ENCODE measurements at places on chromosomes 7 and 10.
A peak's percentile ranks its signal among the peaks of the same experiment; 100 is the strongest.

GRCh38 chr7:96669812-96670211 is 39.8 kb downstream of the SEM1 start:
- no peak for DNase-seq

DNA sequence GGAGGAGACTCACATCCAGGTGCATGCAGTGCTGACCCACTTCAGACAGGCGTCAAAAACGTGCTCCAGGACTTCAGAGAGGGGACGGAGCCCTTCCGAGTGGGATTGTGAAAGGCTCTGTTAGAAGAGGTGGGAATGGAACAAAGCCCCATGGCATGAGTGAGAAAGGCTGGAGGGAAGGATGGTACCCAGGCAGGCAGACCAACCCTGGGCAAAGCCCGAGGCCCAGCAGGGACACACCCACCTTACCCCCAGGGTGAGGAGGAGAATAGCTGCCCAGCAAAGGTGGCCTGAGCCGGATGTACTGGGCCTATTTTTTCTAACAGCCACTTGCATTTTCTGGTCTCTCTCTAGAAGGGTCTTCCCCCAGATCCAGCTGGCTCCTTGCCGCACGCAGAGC is 14.8 kb downstream of the CHAT start:
- no peak for DNase-seq

DNA sequence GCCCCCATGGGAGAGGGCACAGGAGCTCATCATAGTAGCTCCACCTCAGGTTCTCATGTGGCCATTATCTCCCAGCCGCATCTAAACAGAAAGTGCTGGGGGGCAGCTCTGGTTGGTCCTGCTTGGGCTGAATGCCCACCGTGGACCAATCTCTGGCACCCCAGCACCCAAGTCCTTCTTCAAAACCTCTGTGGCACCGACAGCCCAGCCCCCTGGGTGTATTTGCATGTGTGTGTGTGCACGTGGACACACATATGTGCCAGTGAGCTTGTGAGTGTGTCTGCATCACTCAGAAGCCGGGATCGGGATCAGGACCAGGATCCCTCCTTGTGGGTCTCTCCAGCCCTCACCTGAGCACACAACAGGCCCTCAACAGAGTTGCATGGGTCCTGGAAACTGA is 68.2 kb downstream of the ALOX5 start:
- no peak for DNase-seq

GRCh38 chr10:97416565-97416964 is 9.4 kb upstream of the PGAM1 start:
- no peak for DNase-seq

- no peak for DNase-seq
These were observed 16.5 kb downstream of the AVL9 start for GRCh38 chr7:32511791-32512190.

- peak; percentile 3 for DNase-seq
These were observed 44.3 kb downstream of the MACC1 start for GRCh38 chr7:20172736-20173334.

DNA sequence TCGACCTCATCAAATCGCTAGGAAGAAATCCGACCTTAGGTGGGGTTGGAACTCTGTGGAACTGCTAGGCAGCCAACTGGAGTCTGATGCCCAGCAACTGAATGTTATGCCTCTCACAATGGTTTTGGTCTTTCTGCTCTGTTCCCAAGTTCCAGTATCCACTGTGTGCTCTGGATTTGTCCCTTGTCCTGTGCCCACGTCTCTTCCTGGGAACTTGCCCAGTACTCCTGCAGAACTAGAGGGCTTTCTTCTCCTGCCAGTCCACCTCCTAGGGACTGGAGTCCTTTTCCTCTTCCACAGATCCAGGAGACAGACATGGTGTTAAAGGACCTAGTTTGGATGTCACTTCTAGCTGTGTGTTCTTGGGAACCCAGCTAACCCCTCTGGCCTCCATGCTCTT is 26.6 kb downstream of the PRTFDC1 start:
- no peak for DNase-seq

DNA sequence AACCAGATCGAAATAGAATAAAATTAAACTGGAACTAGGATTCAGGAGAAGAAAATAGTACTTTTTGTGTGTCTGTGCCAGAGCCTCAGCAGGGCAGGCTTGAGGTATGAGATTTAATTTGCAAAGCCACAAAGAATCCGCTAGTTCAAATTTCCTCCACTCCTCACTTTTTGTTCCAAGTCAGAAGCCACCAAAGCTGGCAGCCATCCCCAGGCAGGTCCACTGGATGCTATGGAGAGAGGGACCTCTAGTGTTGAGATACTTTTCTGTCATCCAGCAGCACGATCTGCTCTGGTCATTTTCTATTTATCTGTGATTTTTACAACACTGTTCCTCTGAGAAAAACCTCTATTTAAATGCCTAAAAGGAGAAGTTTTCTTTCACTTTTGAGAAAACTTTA is 147.9 kb upstream of the FRMD4A start:
- DNase-seq: no peak

- DNase-seq: no peak
These were observed 44.2 kb downstream of the ZMIZ1 start for GRCh38 chr10:79112881-79113431.

All from T-helper 1 cell (primary cell).